ENCODE measurements at places on chromosomes 3 and 15.

- no peak for DNase-seq
Observed at GRCh38 chr3:59320080-59320479, 270.3 kb upstream of the CFAP20DC start.

DNA sequence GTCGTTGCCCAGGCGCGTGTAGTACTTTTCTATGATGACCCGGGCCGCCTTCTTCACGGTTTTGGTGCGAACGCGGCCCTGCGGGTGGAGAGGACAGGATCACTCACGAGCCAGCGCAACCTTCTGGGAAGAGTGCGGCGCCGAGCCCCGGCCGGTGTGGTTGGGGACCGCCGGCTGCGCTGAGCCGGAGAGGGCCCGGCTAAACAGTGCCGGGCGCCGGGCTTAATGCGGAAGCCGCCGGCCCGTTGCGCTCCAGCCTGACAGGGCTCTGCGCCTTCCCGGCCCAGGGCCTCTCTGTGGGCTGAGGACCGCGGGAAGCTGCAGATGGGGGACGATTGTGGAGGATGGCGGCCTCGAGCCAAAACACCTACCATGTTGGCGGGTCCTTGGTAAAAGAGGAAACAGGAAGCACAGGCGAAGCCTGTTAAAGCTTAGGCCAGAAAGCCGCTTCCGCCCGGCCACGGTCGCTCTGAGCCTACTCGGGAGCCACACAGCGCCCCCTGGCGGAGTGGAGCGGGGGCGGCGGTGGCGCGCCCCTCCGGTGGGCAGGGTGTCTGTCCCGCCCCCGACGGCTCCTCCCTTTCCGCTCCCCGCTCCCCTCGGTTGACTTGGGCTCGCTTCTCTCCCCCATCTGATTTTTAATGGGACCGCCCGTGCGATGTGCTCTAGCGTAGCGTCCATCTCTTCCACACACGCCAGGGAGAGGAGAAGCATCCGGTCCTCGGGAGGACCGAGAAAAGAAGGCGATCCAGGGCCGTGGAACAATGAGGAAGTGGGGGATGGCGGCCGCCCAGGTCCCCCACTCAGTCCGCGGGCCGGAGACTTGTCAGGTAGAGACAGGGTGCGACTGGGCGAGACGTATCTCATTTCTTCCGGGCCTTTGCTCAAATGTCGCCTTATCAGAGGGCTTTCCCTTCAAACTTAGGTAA lies at the start of gene RPS17:
RPS17 (minus strand) TSS at position 403 of the 929 bp plus-strand sequence; CDS start at position 374, 29 bp downstream.
- DNase-seq: peak; percentile 97

- DNase-seq: no peak
Observed at GRCh38 chr15:26098801-26099200, 235.7 kb upstream of the ATP10A start.

DNA sequence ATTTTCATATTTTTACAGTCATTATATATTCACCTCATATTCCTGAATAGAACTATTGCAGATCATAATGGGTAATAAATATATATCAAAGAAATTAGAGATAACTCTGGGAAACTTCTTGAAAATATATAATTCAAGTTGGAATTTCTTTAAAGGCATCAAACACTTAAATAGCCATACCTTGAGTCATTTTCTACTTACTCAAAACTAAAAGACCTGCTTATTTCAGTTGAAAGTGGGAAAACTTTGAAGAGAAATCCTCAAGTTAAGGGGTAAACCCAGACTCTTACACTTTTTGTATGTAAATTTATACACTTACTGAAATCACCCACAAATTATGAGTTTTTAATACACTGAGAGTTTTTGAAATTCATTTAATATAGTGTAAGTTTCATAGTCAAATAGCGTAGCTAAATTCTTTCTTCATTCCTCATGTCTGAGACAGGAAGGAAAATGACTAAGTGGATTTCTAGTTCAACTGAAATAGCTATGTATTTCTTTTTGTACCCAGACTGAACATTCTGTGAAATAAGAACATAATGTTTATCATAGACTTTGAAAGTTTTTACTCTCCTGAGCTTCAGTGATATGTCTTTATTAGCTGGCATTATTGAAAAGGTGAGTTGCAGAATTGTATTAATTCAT lies 4.6 kb upstream of the ALCAM start:
- no peak for DNase-seq

GRCh38 chr3:99578339-99578970 lies 59.9 kb upstream of the COL8A1 start:
- DNase-seq: no peak

Data from activated CD8-positive, alpha-beta memory T cell treated with anti-CD3 and anti-CD28 coated beads, Interleukin-2, amount 10 ng/mL, durations not matched to agents 7 days and 5 days (primary cell).